ENCODE measurements at places on chromosomes 16 and 17.

DNA sequence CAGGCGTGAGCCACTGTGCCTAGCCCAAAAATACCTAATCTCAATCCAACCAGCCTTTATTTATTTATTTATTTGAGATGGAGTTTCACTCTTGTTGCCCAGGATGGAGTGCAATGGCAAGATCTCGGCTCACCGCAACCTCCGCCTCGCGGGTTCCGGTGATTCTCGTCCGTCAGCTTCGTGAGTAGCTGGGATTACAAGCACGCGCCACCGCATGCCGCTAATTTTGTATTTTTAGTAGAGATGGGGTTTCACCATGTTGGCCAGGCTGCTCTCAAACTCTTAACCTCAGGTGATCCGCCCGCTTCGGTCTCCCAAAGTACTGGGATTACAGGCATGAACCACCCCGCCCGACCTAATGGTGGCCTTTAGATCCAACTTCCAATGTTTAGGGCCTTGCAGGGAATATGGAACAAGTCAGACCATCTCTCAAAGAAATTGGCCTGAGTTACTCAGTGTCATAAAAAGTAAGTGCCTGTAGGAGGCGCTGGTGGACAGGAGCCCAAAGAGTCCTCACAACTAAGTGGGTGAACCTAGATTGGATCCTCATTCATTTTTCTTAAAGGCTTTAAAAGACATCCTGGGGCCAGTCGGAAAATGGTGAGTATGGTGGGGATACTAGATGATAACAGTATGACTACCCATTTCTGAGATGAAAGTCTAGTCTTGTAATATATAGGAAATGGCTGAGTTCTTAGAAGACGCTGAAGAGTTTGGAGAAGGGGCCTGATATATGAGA, 4.6 kb downstream of the ZSCAN10 start:
- DNase-seq = peak; percentile 25

DNA sequence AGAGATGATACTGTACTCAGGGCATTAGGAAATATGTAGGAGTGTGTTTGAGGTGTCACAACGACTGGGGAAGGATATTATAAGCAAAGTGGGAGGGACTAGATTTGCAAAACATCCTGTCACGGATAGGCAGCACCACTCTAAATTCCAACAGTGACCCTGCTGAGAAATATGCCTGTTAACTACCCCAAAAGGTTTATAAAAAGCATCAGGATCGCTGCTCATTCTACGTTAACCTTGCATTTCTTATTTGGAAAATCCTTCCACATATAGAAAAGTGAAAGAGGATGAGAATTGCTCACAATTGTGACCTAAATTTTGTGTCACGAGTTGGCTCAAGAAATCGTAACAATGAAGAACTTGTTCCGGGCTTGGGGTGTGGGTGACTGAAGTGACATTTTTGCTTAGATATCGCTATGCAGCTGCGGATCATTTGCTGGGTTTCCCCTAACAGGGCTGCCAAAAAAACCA, 51.6 kb downstream of the N4BP1 start:
- no peak for DNase-seq

DNA sequence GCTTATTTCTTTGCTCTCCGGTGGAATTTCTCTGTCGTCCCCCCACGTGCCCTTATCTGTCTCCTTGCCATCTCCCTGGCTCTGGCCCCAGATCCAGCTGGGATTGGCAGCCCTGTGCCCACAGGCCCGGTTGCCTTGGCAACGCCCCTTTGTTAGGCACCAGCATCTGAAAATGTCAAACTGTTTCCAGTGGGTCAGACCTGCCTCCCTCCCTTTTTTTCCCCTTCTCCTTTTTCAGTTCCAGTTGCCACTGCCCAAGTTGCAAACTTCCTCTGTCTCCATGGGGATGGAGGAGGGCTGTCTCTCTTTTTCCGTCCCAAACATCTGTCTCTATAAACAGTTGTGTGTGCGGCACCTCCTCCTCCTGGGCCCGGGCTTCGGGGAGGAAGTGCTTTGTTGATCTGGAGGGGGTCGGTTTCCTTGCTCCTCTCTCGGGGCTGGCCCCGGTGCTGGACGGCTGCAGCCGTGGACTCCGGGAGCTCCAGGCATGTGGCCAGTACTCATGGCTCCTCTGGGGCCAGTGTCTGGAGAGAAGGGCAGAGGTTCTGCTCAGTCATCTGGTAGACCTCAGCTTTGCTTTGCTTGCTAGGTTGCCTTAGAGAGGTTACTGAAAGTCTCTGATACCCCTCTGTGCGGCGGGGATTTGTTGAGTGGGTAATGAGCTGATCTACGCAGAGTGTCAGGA, 35.3 kb downstream of the SOCS3 start:
- no peak for DNase-seq

- DNase-seq = no peak
These were observed 8.3 kb upstream of the ST6GALNAC2 start for GRCh38 chr17:76593959-76594358.

GRCh38 chr16:50372611-50373344, 4.0 kb upstream of the BRD7 start:
- DNase-seq = no peak

GRCh38 chr16:58797137-58797801, 63.2 kb upstream of the GOT2 start:
- DNase-seq = no peak

DNA sequence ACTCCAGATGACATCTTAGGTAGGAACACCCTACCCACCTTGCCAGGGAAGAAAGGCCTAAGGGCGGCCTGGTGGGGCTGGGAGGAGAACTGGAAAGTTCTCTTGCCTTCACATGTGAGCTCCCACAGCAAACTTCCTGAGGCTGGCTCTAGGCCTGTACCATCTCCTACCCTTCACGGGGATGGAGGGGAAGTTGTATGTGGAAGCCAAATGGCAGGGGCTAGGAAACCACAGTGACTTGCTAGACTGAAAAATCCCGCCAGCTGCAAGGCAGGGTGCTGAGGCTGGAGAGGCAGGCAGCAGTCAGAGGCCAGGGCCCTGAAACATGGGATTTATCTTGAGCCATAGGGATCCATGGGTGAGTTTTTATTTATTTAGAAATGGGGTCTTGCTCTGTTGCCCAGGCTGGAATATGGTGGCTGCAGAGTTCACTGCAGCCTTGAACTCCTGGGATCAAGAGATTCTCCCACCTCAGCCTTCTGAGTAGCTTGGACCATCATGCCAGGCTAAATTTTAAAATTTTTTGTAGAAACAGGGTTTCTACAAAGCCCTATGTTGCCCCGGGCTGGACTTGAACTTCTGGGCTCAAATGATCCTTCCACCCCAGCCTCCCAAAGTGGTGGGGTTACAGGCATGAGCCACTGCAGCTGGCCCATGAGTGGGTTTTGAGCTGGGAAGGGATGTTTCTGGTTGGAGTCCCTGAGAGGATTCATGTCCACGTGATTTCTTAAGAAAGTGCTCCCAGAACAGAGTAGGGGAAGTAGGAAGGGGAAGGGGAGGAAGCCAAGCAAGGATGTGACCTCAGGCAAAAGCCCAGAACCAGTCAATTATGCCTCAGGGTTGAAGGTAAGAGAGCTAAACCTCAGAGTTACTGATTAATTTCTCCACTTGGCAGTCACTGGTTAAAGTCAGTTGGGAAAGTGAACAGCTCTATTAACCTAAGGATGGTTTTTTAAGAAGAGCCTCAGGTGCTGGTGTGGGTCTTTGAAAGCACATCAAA, 4.0 kb upstream of the KAT8 start:
- DNase-seq = no peak

GRCh38 chr16:66740010-66740409, 11.4 kb downstream of the DYNC1LI2 start:
- DNase-seq = peak; percentile 14

GRCh38 chr16:59840169-59840568, 1106.1 kb upstream of the GOT2 start:
- DNase-seq = no peak

DNA sequence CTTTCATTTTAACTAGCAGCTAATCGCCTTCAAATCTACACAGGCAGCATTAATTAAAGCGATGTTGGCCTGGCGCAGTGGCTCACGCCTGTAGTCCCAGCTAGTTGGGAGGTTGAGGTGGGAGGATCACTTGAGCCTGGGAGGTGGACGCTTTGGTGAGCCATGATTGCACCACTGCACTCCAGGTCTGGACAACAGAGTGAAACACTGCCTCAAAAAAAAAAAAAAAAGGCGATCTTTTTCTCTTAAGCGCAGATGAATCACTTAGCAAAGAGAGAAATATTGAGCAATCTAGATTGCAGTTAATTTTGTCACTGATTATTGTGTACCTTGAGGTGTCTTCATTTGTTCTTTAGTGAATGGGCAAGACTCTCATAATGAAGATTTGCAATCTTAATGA, 12.4 kb downstream of the SNTB2 start:
- no peak for DNase-seq

- DNase-seq = no peak
These were observed 50.7 kb upstream of the RPL38 start for GRCh38 chr17:74152591-74153455.

GRCh38 chr16:77898671-77899211, 110.4 kb downstream of the VAT1L start:
- DNase-seq = no peak

GRCh38 chr17:58710948-58711552, 18.6 kb downstream of the RAD51C start:
- no peak for DNase-seq

GRCh38 chr17:70863436-70864248, 694.3 kb downstream of the KCNJ2 start:
- DNase-seq = no peak

GRCh38 chr16:48580925-48581500, 29.0 kb downstream of the N4BP1 start:
- no peak for DNase-seq

- no peak for DNase-seq
These were observed 5.3 kb downstream of the KPNB1 start for GRCh38 chr17:47654991-47655390.

GRCh38 chr16:20388854-20389253, 15.7 kb downstream of the PDILT start:
- DNase-seq = no peak

DNA sequence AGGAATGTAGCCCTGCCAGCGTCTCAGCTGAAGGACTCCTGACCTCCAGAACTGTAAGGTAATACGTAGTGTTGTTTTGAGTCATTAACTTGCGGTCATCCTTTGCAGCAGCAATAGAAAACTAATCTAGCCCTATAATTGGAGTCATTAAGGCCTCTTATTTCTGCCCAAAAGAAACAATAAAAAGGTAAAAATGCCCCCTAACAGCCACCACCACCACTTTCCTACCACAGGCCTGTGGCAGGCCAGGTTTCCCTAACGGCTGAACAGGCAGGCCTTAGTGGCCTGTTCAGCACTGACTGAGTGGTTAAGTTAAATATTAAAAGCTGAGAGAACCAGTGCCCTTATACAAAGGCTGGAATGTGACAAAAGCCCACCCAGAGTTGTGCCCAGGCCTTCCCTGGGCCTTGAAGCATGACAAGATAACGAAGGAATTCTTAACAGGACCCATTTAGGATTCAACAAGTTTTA, 286.5 kb upstream of the ERCC4 start:
- DNase-seq = no peak

DNA sequence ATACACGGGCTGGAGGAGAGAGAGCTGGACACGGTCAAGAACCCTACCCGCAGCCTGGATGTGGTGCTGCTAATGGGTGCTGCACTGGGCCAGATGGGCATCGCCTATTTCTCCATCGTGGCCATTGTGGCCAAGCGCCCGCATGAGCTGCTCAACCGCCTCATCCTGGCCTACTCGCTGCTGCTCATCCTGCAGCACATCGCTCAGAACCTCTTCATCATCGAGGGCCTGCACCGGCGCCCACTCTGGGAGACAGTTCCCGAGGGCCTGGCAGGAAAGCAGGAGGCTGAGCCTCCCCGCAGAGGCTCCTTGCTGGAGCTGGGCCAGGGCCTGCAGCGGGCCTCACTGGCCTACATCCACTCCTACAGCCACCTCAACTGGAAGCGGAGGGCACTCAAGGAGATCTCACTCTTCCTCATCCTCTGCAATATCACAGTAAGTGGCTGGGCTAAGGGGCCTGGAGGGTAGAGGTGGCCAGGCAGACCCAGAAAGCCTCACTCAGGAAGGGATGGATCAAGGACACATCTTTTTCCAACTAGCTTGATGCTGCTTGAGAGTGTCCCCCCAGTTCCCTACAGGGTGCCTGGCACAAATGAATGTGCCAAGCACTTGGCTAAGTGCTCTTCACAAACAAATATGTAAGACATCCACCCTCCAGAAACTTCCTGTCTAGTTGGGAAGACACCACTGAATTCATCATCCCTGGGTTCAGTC, 11.5 kb downstream of the OTOP3 start:
- no peak for DNase-seq

DNA sequence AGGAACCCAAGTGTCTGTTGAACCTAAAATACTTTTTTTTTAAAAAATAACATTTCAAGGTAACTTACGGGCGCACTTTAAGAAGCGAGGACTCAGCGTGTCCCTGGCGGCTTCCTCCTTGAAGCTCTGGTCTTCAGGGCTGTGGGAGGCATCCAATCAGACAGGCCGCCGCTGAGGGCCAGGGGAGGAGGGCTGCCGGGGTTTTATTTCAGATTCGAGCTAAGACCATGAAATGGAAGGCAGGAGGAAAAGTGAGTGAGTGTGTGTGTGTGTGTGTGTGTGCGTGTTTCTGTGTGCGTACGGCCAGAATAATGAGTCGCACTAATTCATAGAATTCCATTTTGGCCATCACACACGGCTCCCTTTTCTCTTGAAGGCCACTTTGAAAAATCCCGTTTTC, 41.1 kb downstream of the C16orf78 start:
- no peak for DNase-seq

DNA sequence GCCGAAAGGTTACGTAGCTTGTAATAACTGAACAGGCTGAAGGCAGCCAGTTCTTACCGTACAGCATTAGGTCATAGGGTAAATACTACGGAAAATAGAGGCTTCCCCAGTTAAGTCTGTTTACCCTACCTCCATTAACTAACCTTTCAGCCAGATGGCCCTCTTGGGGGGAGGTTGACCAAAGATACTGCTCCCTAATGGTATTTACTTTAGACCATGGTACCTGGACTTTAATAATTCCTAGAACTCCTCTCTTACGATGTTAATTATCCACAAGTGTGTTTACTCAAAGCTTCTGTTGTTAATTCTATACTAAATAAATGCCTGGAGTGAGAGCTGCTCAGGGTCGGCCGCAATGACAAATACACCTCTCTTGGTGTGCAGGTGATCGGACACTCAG, 9.8 kb upstream of the ADAT1 start:
- peak; percentile 9 for DNase-seq

DNA sequence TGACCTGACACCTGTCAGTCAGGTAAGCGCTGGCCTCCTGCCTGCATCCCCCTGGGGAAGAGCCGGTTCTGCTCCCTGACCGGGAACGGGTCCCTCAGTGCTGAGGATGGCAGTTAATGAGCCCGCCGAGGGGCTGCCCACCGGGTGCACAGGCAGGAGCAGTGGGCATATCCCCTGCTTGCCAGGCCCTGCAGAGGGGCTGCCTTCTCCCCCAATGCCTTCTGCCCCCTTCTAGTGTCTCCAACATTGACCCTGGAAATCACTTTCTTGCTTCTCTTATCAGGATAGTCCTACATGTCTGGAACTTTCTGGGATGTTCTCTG, 388.5 kb downstream of the SEC14L1 start:
- no peak for DNase-seq

Data from NCI-H1930 (cell line).